Smooth muscle cell of the umbilical artery (primary cell): ENCODE measurements at places on chromosomes 11 and 22. TPM values are rescaled to one million over a fixed set of nuclear protein-coding genes. Genes with fewer than 3 reads are reported as not detected.

Gene NEU3
- 6.8 and 7.5 TPM in 2 replicates for total RNA-seq

Gene VWCE
- 1.6 and 1.8 TPM in 2 replicates for total RNA-seq

Gene OR10AG1
- not detected in 2 replicates for total RNA-seq

Gene C22orf42
- not detected in 2 replicates for total RNA-seq
